ENCODE measurements at places on chromosomes 3 and 15.

DNA sequence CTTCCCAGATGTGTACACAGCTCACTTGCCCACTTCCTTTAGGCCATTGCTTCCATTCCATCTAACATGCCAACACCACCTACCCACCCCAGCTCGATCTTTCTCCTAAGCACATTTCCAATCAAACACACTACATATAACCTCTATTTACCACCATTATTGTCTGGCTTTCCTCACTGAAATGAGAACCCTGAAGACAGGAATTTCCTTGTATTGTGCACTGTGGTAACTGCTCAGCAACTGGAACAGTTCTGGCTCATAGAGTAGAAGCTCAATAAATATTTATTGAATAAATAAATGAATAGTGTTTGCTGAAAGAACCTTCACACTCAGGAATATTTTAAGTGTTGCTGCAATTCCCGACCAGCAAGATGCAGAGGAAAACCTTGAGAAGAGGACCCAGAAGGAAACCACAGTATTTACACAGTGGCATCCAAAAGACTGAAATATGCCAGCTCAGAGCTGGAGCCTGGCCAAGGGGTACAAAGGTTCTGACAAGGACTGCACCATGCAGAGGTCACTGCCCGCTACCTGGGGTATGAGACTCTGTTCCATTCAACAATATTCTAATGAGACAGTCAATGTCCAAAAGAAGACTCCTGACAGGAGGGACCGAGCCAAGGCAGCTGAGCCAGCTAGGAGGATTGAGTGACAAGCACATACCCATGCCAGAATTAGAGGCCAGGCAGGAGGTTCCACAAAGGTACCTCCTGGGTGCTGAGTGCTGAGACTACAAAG lies 168.8 kb downstream of the NUP210 start:
- DNase-seq: peak; percentile 64

DNA sequence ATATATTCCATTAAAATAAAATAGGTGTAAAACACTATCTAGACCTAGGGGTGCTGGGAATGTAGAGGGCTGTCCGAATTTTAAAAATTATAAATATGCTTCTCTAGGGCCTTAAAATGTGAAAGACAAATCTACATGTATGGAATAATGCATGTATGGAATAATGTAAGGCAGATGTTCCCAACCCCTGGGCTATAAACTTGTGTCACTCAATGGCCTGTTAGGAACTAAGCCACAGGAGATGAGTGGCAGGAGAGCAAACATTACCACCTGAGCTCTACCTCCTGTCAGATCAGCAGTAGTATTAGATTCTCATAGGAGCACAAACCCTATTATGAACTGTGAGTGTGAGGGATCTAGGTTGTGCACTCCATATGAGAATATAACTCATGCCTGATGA lies 482.6 kb upstream of the TGFBR2 start:
- no peak for DNase-seq

GRCh38 chr3:80439490-80439889 lies 671.7 kb upstream of the ROBO1 start:
- DNase-seq: no peak

GRCh38 chr3:36707623-36708409 lies 56.5 kb downstream of the DCLK3 start:
- DNase-seq: no peak

GRCh38 chr3:35549690-35550089 lies 89.6 kb upstream of the ARPP21 start:
- no peak for DNase-seq
